ENCODE measurements at places on chromosomes 2 and 18.

DNA sequence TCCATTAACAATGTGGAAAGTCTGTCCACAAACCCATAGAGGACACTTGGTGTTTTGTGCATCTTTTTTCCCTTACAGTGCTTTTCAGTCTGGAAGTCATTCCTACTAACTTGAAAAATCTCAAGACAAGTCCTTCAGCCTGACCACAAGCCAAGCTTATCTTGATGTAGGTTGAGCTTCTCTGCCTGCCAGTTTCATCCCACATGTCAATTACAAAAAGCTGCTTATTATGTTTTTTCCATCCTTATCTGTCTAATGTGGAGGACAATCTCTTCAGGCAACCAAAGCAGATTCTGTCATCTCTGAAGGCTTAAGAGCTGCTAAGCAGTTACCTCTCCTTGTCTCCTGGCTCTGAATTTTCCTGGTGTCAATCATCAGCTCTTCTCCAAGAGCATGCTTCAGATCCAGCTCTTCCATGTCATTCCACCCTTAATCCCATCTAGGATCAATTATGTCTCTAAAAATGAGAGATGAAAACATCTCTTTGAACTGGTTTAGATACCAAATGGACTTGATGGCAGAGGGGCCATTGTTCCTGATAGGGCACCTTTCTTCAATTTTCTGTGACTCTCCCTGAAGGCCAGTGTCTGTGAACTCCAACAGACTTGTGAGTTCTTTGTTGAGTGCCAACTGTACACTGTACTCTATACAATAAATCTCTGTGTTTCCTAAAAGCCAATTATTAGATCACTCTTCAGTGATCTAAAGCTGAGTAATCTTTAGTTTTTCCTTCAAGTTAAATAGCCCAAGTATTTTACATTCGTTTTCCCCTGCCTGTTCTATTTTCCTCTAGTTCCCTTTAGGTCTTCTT, 208.6 kb downstream of the RBM43 start:
- DNase-seq = no peak

GRCh38 chr2:22741216-22741615, 643.8 kb upstream of the KLHL29 start:
- no peak for DNase-seq

DNA sequence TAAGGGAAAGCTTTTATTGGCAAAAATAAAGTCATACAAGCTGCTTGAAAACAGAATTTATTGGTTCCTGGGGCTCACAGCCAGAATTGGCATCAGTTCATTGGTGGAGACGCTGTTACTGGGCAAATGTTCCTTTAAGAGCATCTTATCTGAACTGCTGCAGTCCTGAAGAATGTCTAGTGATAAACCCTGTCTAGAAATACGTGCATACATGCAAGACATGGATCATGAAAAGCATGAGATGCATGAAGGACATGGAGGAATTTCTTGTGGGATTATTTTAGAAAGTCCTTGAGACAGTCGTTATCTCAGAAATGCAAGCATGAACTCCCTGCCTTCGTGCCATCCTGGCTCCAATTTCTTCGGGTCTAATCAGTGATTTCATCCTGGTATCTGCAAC, 32.5 kb upstream of the FHOD3 start:
- no peak for DNase-seq

GRCh38 chr2:195252018-195252417, 405.0 kb upstream of the SLC39A10 start:
- DNase-seq = no peak

DNA sequence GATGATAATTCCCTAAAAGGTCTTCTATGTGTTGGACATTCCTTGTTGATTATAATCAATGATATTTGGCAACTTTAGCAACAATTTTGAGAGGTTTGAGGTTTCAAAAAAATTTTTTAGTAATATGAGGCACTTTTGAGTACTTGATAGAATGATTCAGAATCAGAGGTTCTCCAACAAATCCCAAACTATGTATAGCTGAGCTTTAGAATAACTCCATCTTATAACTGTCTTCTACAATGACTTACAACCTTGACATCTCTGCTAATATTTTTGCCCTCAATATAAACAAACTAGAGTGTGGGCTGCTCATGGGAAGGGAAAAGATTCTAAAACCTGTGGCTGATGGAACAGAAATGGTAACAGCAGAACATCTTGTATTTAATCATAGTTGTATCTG, 21.5 kb upstream of the SERPINB7 start:
- DNase-seq = no peak

DNA sequence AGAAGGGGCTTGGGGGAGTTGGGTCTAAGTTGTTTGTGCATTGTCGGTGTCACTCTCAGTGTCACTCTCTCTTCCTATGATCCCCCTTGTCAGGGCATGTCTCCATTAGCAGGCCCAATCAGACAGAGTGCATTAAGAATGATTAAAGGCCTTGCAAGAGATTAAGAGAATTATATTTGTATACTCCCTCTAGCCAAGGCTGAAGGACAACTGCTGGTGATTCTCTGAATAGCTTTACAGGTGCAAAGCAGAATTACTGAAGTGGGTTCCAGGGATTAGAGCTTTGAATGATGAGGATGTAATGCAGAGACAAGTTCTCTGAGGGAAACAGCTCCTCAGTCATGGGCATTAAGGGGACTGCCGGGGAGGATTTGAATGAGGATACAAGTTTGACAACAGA, 104.8 kb upstream of the LGALSL start:
- no peak for DNase-seq

GRCh38 chr2:179890666-179891065, 29.3 kb upstream of the ZNF385B start:
- no peak for DNase-seq

DNA sequence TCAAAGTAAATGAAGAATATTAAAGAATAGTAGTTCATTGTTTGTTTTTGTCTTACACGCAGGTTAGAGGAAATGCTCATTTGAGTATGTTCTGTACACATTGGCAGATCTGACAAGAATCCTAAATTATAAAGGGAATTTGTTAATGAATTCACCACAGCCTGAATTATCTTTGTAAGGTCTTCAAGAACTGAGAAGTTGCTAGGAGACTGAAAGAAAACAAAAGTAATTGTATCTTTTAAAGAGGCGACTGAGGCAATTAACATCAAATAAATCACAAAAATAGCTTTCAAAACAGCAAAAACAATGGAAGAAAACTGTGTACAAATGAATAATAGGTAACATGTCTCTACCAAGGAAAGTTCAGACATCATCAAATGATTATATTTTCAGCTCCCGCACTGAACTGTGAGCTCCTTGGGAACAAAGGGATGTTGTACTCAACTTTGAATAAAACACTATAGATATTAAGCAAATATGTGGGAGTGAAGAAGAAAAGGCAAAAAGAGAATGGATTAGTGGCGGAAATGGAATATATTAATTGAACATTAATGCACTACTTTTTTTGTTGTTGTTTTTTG, 51.7 kb upstream of the ATIC start:
- DNase-seq = no peak

DNA sequence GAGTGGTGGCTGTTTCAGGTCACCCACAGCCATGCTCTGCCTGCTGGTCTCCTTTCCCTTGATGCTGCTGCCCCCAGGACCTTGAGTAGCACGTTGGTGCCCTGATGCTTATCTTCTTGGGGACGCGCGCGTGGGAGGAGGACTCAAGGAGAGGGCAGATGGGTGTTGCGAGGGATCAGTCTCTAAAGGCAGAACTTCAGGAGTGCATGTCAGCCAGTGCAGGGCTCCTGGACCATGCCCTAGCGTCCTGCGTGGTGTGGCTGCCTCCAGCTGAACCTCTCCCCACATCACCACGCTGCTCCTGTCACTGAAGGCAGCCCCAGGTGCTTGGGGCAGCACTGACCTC, 62.5 kb upstream of the GLI2 start:
- no peak for DNase-seq

GRCh38 chr2:111986116-111986900, 68.8 kb upstream of the TMEM87B start:
- DNase-seq = no peak

DNA sequence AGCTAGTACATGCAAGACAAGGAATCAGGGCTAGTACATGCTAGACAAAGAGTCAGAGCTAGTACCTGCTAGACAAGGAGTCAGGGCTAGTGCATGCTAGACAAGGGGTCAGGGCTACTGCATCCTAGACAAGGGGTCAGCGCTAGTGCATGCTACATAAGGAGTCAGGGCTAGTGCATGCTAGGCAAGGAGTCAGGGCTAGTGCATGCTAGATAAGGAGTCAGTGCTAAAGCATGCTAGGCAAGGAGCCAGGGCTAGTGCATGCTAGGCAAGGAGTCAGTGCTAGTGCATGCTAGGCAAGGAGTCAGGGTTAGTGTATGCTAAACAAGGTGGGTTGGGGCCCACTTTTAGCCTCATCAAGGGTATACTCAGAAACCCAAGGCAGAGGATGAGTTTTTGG, 90.1 kb upstream of the FAM136A start:
- no peak for DNase-seq

DNA sequence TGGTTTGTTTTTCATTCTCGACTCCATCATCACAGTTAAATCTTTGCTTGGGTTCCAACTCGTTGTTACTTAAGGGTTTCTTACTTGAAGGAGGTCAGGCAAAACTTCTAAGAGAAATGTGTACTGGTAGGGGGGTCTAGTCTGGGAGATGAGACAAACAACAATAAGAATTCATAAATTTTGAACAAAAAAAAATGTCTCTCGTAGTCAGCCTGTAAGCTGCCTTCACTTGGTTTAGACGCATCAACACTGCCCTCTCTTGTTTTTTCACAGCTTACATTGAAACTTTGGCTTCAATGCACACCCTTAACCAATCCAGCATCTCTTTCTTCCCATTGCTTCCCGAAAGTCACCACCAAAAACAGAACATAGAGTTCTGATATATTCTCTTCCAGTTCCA, 576.4 kb upstream of the PIK3C3 start:
- DNase-seq = no peak

DNA sequence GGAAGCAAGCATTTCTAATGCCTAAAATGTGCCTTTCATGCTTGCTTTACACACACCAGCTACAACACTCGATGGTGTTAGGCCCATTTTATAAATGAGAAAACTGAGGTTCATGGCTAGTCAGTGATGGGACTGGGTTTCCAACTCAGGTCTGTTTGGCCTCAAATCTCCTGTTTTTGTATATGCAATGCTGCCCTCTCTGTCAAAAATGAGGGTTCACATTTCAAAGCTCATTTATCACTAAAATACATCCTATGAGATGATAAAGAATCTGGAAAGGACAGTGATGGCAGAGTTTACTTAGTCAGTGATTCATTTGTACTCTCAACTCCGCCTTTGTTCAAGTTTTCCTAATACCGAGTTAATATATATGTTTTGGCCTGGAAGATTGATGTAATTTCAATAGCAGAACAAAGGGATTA, 92.3 kb downstream of the KCTD1 start:
- no peak for DNase-seq

- no peak for DNase-seq
These were observed 109.4 kb downstream of the AOX1 start for GRCh38 chr2:200695191-200695590.

GRCh38 chr2:190435031-190435670, 27.0 kb downstream of the MFSD6 start:
- peak; percentile 21 for DNase-seq

GRCh38 chr2:226227341-226227740, 572.3 kb downstream of the IRS1 start:
- DNase-seq = no peak

- DNase-seq = no peak
These were observed 7.6 kb downstream of the TRIP12 start for GRCh38 chr2:229914171-229914570.

Data from CMK (cell line).